ENCODE measurements at places on chromosomes 3 and 15.
A peak's percentile ranks its signal among the peaks of the same experiment; 100 is the strongest.

GRCh38 chr3:45043728-45044299, 17.7 kb downstream of the CLEC3B start:
- DNase-seq = peak; percentile 92

- no peak for DNase-seq
Observed at GRCh38 chr3:31903686-31904431, 77.2 kb downstream of the OSBPL10 start.

DNA sequence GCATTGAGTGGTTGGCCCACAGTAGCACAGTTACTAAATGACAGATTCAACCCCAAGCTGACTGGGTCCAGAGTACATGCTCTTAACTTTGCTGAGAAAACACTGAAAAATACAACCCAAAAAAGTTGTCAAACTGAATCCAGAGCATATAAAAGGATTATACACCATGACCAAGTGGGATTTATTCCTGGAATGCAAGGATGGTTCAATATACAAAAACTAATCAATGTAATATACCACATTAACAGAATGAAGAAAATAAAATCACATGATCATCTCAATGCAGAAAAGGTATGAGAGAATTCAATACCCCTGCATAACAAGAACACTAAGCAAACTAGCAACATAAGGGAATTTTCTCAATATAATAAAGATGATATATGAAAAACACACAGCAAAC, 98.5 kb downstream of the STAG1 start:
- no peak for DNase-seq

- peak; percentile 43 for DNase-seq
Observed at GRCh38 chr15:45719490-45719889, 84.7 kb downstream of the SQOR start.

- no peak for DNase-seq
Observed at GRCh38 chr3:4957978-4958377, 21.3 kb upstream of the BHLHE40 start.

- DNase-seq = no peak
Observed at GRCh38 chr3:1847571-1847970, 251.1 kb upstream of the CNTN4 start.

GRCh38 chr3:42732196-42732828, 29.7 kb upstream of the HHATL start:
- DNase-seq = no peak

- DNase-seq = peak; percentile 99
Observed at GRCh38 chr3:106428565-106428994, 559.8 kb upstream of the CBLB start.

GRCh38 chr15:85706779-85707518, 87.8 kb downstream of the KLHL25 start:
- peak; percentile 64 for DNase-seq

DNA sequence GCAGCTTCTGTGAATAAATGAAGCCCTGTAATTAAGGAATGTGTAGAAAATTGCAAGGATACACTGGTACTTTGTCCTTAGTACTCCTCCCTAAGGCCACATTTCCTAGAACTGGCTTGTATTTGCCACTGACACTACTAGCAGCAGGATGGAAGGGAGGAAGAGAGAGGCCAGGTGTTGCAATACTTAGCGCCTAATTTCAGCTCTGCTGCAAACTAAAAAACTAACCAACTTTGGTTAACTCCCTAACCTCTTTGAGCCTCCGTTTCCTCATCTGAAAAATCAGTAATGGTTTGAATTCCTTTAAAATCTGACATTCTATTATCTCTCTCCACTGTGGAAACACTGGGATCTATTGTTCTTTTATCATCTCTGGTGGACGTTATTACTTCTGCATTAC, 257.0 kb downstream of the SV2B start:
- no peak for DNase-seq

DNA sequence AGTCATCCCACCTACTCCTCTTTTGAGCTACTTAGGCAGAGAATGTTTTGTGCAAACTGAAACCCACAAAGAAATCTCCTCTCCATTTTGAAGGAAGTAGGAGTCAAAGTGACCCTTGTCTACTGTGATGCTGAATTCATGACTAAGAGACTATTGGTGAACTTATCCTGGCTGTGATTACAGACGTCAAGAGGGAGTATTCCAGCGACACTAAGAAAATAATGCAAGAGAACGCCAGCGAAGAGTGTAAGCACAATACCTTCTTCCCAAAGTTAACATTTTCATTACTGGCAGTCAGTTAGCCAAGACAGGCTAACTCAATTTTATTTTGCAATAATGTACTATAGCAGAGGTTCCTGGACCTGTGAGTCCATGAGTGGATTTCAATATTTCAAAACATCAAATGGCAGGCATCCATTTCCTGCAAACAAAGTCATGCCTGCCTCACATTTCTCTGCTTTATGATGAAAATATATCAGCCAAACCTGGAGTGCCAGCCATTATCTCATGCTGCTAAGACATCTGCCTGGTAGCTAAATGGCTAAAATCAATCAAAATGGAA, 59.0 kb downstream of the CTNNB1 start:
- DNase-seq = no peak

DNA sequence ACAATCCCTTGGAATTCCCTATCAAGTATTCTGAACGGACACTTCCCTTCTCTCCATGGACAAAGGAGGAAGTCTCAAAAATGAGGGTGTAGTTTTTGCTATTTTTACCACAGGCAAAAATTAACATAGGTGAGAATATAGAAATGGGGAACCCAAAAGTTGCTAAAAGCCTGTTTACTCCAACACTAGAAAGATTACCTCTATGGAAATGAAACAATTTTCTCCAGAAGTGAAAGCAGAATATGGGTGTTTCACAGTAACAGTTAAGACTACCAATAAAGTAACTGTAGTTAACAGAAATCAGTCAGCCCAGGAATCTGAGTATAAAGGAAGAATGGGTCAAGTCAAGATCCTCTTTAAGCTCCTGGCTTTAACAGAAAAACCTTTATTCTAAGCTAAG, 9.3 kb downstream of the TRA2B start:
- no peak for DNase-seq

- no peak for DNase-seq
Observed at GRCh38 chr3:45966950-45967640, 23.8 kb downstream of the CXCR6 start.

DNA sequence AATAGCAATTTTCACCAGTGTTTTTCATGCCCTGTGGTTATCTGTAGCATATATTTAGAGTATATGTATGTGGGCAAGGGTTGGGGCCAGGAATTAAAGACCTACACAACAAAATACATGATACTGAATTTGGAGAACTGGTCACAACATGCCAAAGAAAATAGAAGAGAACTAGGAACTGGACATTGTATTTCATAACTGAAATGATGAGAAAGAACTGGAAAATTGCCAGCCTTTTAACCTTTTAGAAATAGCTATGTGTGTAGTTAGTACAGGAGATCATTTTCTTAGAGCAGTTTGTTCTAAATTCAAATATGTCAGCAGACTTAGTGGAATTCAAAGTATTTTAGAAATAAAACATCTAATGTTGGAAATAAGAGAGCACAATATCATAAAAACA, 227.1 kb upstream of the CGNL1 start:
- peak; percentile 38 for DNase-seq

DNA sequence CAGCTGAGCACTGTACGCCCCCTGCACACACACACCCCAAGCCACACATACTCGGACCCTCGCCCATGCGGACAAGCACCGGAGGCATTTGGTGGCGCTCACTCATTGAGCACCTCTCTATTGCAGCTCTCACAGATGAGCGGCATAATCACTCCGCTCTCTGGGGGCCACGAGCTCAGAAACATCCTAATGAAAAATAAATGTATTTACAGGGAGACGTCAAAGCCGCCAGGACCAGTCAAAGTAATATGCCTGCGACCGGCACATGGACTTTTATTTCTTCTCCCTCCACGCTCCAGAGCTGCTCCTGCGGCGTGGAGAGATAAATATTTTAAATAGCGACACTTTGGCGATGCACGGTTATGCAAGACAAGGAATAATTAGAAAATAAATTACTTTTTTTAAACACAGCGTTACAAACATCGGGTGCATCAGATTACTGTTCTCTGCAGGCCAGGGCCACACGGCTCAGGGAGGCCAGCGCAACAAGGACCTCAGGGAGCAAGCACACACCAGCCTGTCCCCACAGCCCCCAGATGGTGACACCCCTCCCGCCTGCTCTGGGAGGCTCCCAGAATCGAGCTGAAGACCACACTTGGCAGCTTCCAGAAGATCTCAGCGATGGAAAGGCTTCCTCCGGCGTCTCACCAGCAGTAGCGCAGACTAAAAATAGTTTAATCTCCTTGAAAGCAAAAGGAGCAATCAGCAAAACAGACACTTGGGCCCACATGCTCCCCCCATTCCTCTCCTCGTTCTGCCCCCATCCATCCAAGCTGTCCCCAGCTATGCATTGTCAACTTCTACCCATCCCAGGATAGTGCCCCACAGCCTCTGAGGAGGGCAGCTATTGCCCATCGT, 48.0 kb downstream of the CACNA2D2 start:
- no peak for DNase-seq

DNA sequence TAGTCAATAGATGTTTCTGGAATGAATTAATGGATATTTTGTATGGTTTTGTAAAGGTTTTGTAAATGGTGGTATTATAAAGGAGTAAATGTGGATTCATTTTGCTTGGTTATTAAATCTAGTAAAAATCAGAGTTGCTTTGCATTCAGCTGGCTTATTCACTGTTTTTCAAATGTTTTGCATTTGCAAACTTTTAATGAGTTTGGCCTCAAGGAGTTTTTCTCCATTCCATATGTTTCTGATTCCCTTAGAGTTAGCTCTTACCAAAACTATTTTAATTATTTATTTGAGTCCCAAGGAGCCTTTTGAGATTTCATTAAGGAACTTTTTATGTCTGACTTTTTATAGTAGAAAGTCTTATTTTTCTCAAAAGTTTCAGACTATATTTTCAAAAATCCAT, 992.2 kb downstream of the DIPK2A start:
- no peak for DNase-seq

DNA sequence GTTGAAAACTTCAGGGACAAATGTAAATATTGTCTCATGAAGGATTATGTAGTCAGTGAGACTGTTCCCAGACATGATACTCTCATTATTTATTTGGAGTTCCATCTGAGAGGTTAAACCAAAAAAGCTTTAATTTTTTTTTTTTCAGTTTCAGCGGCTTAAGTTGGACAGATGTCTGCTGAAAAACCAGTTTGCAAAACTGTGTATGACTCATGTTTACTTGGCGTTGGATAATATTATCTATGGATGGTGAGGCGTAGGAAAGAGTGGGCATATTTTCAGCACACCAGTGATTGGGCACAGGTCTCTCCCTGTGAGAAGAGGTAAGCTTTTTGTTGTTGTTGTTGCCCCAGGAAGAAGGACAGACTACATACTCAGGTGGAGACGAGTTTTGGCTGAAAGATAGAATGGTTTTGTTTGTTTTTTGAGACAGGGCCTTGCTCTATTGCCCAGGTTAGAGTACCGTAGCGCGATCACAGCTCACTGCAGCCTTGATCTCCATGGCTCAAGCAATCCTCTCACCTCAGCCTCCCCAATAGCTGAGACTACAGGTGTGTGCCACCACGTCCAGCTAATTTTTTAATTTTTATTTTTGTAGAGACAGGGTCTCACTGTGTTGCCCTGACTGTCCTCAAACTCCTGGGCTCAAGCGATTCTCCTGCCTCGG, 16.4 kb upstream of the ANXA2 start:
- peak; percentile 70 for DNase-seq

DNA sequence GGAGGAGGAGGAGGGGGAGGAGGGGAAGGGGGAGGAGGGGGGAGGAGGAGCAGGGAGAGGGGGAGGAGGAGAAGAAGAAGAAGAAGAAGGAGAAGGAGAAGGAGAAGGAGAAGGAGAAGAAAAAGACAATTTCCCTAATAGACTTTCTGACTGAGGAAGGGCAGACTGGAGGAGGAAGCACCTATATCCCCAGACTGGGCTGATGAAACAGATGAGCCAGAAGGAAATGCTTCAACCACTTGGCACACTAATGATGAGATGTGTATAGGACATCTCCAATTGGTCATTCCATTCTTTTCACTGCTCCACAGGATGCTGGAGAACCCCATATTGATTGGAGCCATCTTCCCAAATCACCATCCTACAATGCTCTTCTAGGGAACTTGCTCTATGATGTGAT, 69.9 kb downstream of the LYZL4 start:
- no peak for DNase-seq
